ENCODE measurements at places on chromosomes 11 and 22. TPM values are rescaled to one million over a fixed set of nuclear protein-coding genes. Genes with fewer than 3 reads are reported as not detected.

DNA sequence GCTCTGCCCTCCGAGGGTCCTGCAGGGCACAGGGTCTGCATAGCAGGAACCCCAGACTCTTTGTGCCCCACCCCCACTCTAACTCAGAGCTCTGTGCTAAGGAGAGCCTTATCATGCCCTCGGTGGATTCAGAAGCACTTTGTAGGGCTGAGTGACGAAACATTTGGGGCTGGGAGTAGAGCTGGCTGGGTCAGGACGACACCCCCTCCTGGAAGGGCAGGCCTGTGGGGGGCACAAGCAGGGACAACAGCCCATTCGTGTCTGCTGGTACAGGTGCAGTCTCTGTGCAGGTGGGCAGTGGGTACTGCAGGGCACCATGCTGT lies 8.9 kb downstream of the APOBEC3A start:
- no peak for DNase-seq

DNA sequence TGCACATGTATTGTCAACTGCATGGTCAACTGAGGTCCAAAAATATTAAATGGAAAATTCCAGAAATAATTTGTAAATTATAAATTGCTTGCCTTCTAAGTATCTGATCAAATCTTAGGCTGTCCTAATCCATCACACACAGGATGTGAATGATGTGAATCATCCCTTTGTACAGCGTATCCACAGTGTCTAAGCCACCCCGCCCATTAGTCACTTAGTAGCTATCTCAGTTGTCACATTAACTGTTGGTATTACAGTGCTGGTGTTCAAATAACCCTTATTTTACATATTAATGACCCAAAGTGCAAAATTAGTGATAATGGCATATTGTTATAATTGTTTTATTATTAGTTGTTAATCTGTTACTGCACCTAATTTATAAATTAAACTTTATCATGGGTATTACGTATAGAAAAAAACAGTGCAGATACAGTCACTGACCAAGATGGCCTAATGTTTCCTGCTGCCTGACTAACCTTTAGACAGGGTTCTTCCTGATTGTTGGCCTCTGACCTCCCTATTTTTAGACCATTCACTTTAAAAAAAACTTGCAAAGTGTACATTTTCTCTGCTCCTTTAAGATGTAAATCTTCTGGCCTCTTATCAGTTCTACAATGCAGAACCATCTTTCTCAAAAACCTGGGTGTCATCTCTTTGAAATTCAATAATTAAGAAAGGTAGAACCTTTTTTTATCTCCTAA lies 2.9 kb upstream of the SVIP start:
- DNase-seq = peak; percentile 29

GRCh38 chr11:20590381-20590780 lies 9.0 kb upstream of the SLC6A5 start:
- no peak for DNase-seq

DNA sequence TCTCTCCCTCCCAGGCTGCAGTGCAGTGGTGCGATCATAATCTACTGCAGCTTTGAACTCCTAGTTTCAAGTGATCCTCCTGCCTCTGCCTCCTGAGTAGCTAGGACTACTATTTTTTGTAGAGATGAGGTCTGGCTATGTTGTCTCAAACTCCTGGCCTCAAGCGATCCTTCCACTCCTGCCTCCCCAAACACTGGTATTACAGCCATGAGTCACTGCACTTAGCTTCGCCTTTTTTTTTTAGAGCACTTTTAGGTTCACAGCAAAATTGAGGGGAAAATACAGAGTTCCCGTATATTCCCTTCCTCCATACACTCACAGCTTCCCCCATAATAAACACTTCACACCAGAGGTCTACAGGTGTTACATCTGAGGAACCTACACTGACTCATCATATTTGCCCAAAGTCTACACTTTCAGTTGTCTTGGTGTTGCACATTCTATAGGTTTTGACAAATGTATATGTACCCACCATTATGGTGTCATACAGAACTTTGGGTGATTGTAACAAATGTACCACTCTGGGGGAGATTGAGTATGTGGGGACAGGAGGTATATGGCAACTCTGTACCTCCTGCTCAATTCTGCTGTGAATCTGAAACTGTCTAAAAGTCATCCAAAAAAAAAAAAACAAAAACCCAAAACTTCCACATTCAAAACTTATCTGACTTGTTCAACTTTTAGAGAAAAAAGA lies 11.3 kb upstream of the SLC37A4 start:
- no peak for DNase-seq

DNA sequence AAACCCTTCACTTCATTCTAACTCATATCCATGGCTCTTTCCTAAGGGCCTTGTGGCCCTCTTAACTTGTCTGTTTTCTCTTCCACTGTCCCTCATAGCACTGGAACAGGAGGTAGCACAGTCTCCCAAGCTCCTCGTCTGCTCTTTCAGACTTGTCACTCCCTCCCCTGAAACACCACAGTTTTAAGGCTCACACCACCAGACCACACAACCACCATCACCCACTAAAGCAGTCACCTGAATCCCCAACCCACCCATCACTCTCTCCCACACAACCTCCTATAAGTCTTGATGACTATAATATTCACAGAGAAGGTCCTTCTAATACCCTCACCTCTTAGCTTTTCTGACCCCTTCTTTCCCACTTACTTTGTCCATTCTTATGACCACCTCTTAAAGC lies 11.1 kb upstream of the VWCE start:
- no peak for DNase-seq

DNA sequence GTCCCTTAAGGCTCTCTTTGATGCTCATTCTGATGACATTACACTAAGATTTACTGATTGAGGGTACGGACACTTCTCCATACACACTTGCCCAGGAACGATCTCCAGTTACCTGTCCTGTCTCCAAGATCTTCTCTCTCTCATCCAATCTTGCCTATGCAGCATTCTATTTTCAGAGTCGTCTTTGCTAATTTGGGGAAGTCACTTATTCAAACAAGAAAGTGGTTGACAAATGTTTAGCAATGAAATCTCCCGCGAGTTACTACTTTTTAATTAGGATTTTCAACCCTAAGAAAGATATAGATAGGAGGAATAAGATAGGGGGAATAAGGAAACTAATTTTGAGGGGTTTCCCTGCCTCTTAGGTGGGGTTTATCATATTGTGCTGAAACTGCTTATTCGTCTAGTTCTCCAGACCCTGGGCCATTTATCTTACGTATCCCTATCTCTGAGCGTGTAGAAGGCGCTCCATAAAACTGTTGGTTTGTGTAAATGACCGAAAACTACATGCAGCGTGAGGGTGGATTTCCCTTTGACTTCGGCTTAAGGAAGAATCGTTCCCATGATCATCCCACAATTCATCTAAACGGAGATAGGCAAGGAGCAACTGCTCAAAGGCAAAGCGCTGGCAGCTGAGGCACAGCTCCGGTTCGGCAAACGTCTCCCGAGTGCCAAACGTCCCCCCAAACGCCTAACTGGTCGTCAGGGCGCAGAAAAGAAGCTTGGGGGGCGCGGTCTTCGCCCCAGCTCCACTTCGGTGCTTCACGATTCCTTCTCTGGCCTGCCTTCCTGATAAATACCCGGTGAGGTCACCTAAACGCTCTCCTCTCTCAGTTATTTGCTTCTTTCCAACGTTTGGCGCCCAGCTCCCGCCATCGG lies 804 bp downstream of the APIP start:
- peak; percentile 65 for DNase-seq

GRCh38 chr11:26649884-26650283 lies 72.0 kb downstream of the SLC5A12 start:
- peak; percentile 61 for DNase-seq

DNA sequence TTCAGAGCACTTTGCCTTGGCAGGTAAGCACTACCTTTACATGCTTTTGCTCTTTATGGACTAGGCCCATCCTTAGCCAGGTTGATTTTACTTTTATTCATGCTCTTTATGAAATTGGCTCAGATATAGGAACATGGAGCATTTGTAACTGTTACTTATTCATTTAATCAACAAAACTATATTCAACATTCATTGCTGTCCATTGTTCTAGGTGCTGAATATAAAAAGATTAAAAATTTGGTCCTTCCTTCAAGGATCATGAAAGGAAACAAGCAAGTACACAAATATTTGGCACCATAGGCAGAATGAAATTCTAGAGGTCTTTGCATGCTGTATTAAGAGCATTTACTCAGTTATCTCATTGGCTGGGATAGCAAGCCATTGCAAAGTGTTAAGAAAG lies 161.9 kb upstream of the TTC12 start:
- DNase-seq = no peak

DNA sequence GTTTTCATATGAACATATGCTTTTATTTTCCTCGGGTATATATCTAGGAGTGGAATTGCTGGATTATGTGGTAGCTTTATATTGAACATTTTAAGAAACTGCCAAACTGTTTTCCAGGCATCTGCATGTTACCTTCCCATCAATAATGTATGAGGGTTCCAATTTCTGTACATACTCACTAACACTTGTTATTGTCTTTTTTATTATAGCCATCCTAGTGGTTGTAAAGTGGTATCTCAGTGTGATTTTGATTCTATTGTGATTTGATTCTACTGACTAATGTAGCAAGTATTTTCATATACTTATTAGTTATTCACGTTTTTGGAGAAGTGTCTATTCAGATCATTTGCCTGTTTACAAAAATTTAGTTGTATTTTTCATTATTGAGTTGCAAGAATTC lies 2.0 kb downstream of the ANO5 start:
- no peak for DNase-seq

- peak; percentile 75 for DNase-seq
These were observed 33.8 kb downstream of the ZC3H7B start for GRCh38 chr22:41334951-41335635.

- no peak for DNase-seq
These were observed 14.1 kb upstream of the TSKU start for GRCh38 chr11:76768909-76769560.

- DNase-seq = peak; percentile 67
These were observed 8.9 kb downstream of the TOM1 start for GRCh38 chr22:35308480-35309021.

- no peak for DNase-seq
These were observed 16.1 kb upstream of the OR52K1 start for GRCh38 chr11:4466131-4466870.

- no peak for DNase-seq
These were observed 13.2 kb upstream of the MPZL2 start for GRCh38 chr11:118277312-118277711.

GRCh38 chr11:62169448-62169847 lies 20.6 kb upstream of the SCGB1D1 start:
- DNase-seq = no peak

DNA sequence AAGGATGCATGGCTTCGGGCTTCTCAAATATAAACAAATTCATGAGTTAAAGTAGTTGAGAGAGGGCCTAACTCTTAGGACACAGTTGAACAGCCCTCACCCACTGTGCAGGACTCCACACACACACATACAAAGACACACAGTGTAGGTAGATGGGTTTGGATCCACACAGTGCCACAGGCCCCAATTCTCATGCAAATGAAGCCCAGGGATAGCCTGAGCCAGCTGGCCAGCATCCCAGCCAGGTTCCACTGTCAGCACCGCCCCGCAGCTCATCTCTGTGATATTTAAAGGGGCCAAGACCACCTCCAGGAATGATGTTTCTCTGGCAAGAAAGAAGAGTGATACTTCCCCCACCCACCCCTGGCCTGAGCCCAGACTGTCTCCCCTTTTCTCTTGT lies 11.7 kb downstream of the SLC35C1 start:
- no peak for DNase-seq

GRCh38 chr22:29733362-29734201 lies 13.8 kb downstream of the CABP7 start:
- peak; percentile 85 for DNase-seq

GRCh38 chr11:78823588-78823987 lies 248.9 kb upstream of the NARS2 start:
- DNase-seq = no peak

- DNase-seq = peak; percentile 100
These were observed 8.2 kb downstream of the SUSD2 start for GRCh38 chr22:24189249-24190158.

DNA sequence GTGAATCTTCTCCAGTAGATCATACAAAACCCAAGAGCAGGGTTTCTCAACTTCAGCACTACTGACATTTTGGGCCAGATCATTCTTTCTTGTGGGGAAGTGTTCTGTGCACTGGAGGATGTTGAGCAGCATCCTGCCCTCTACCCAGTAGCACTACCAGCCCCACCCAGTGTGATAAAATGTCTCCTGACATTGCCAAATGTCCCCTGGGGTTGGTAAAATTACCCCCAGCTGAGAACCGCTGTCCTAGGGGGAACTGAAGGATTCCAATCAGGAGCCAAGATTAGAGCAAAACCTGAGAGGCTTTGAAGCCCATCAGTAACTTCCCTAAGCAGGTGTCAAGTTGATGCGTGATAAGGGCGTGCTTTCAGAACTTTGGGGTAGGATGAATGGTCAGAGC lies 61.4 kb upstream of the YWHAH start:
- DNase-seq = no peak

DNA sequence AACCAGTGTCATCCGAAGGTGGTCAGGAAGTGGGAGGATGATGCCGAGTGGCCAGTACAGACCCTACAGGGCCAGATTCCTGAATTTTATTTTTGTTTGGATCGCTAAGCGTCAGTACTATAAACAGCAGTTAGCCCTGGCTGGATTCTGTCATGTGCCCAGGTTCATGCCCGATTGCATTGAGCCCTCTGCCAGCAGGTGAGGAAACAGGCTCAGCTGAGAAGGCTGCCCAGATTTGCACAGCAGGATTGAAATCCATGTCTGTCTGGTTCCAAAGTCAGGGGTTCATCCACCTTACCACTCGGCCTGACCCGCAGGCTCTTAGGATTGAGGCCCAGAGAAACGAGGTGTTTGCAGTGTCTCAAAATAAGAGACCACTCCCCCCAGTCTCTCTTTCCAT lies 9.1 kb upstream of the TBC1D22A start:
- DNase-seq = no peak

DNA sequence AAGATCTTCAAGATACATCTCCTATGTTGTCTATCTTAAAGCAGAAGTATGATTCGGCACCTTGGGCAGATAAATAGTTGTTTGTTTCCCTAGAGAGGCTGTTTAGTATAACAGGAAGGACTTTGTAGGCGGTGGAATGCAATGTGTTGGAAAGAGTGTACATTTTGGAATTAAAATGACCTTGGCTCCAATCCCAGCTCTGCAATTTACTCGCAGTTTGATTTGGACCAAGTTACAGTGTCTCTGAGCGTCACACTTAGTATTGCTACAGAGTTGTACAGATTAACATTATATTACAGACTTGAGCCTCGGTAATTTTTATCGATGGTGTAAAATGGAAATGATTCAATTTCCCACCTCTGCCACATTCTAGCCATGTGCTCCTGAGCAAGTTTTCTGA lies 265.3 kb downstream of the OPCML start:
- no peak for DNase-seq

- DNase-seq = peak; percentile 64
These were observed 34.2 kb upstream of the CTTN start for GRCh38 chr11:70364178-70364577.

Gene OSM
- total RNA-seq = not detected

Gene SLC5A4
- total RNA-seq = not detected

Gene HORMAD2
- under 0.01 TPM for total RNA-seq

Gene CABP4
- not detected for total RNA-seq

Gene KRTAP5-11
- total RNA-seq = not detected

Gene ACCS
- 21.0 TPM for total RNA-seq

Gene VPS51
- 122 TPM for total RNA-seq

Gene TIGD3
- not detected for total RNA-seq

Gene ASCC2
- 28.3 TPM for total RNA-seq

Gene CACNA1I
- total RNA-seq = under 0.01 TPM

Gene SCN4B
- 0.36 TPM for total RNA-seq

Gene SEZ6L
- not detected for total RNA-seq
